ENCODE measurements at places on chromosomes 7 and 10. TPM values are rescaled to one million over a fixed set of nuclear protein-coding genes. Genes with fewer than 3 reads are reported as not detected.
A peak's percentile ranks its signal among the peaks of the same experiment; 100 is the strongest.

ATP5MK gene
- 870 TPM for total RNA-seq

DNA sequence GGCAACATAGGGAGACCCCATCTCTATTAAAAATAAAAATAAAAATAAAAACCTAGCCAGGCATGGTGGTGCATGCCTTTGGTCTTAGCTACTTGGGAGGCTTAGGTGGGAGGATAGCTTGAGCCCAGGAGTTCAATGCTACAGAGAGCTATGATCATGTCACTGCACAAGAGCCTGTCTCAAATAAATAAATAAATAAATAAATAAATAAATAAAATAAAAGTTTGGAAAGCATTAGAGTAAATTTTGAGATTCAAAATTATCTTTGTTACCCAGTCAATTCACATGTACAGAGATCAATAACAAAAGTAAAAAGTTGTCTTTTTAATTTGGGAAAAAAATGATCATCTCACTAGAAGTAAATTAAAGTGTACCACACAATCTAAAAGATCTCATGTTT lies 255.8 kb upstream of the MYO3A start:
- no peak for DNase-seq

GRCh38 chr10:58393317-58393716 lies 8.1 kb downstream of the TFAM start:
- no peak for DNase-seq

DNA sequence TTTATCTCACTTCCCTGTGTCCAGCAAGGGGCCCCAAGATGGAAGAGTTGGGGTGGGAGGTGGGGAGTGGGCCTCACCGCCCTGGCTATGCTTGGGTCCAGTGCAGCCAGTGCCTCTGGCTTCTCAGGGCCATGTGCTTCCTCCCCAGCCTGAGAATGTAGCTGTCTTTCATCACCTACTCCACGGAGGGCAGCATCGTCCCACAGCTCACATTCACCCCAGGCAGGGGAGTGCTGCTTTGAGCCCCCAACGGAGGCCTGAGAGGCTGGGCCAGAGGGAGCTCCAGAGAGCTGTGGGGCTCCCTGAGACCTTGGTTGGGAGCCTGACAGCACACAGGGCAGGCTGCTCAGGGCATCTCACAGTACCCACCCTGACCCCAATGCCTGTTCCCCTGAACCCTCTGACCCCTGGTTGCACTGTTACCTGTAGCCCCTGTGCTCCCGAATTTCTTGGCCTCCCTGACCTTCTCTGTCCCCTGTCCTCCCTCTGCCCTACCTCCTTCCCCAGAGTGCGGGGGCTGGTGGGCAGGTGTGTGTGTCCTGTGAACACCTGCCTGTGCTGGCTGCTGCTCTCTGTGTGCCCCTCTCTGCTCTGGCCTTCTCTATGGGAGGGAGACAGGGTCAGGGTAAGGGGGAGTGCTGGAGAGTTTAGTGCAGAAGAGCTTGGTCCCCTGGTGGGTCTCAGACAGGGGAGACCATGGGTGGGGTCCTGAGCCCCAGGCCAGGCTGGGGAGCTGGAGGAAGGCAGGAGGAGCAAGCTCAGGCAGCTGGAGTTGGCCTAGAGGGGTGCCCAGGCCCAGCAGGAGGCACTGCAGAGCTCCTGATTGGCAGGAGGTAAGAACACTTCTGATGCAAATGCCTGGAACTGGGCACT lies 19.6 kb upstream of the ZNF488 start:
- DNase-seq = no peak

ASB10 gene
- 12.8 TPM for total RNA-seq

- no peak for DNase-seq
Measured at GRCh38 chr10:11724938-11725776, 17.0 kb upstream of the ECHDC3 start.

CLDN3 gene
- total RNA-seq = not detected

GRCh38 chr7:92880212-92881090 lies 44.1 kb upstream of the CDK6 start:
- DNase-seq = no peak

DNA sequence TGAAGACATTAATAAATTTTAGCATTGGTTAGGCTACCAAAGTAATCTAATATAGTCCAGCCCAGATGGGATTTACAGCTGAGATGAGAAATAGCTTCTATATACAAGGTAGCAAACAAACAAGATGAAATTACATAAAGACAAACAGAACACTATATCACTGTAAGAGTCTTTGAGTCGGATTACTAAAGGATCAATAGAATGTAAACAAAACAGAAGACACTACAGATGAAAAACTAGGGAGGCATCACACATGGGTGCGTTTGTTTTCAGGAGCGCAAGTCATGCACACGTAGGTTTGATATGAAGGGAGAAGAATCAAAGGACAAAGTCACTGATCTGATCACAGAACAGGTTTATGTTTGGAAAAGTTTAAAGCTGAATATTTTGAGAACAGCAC lies 26.5 kb downstream of the MPP7 start:
- no peak for DNase-seq

DNA sequence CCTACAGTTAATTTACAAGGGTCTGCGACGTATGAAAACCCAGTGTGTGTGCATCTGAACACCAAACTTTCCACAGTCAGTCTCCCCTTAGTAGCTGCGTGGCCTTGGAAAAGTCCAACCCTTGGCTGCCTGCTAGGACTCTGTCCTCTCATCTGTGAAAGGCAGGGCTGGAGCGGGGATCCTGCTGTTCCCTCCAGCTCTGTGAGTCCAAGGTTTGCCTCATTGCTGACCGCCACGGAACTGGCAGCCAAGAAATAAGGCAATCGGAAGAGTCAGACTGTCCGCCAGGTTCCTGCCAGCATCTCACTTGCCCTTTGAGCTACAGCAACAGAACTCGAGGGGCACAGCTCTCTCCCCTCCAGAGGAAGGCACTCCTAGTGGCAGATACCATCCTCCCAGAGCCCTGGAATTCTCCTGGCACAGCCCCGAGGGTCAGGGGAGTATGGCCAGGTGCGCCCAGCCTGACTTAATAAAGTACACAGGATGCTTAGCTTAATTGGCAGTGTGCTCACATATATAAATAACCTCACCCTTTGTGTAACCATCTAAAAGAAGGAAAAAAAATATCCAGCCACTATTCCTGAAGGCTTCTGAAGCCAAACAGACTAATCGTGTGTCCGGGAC lies 530.1 kb upstream of the FOXK1 start:
- DNase-seq = peak; percentile 35

GRCh38 chr10:102504179-102504975 lies 605 bp downstream of the SUFU start:
- peak; percentile 38 for DNase-seq

FBXW4 gene
- 99.0 TPM for total RNA-seq

DNA sequence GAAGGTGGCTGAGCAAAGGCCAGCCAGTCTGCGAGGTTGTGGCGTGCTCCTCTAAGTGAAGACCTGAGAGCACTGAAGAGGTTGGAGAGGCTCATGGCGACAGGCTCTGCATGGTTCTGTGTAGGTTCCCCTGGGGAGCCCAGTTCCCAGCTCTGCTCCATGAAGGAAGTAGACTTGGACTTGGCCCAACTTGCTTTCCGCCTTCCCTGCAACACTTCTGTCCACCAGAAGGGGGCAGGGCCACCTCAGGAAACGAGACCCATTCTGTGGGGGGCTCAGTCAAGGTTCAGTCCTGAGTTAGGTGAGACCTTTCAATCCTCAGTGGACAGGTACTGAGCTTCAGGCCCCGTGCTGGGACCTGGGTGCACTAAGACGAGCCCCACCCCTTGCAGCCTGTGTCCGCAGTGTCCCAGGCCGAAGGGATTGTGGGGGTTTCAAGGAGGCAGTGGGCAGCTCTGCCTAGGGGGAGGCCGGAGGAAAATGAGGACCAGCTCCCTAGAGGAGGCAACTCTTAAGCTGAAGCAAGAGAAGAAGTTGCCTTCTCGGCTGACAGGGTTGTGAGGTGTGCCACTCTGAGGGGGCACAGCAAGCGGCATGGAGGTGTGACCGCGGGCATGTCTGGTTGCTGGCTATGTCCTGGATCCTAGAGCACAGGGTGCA lies 15.0 kb upstream of the PCBD1 start:
- peak; percentile 71 for DNase-seq

Data from left cardiac atrium (tissue), 4 donors.